Urinary bladder (tissue), 4 donors: ENCODE measurements at places on chromosomes 2 and 18. TPM values are rescaled to one million over a fixed set of nuclear protein-coding genes. Genes with fewer than 3 reads are reported as not detected.

The KCNK3 gene
- 11.4 TPM for polyA plus RNA-seq

The BOK gene
- 95.8 TPM for polyA plus RNA-seq

The TACR1 gene
- polyA plus RNA-seq = 3.4 TPM

DNA sequence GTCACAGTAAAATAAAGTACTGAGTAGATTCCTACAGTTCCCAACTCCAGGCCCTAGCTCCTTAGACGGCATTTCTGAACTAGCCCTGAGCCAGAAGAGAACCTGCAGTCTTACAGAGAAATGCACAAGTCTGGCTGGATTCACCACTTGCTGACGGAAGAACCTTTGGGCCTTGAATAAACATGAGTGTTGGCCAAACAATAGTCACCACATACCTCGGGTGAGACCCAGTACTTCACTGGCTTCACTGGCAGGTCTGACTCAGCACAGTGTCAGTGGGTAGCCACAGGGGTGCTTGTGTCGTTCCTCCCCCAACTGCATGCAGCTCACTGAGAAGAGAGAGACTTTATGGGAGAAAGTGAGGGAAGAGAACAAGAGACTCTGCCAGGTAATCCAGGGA, 88.9 kb downstream of the TMEM185B start:
- DNase-seq = no peak
